ENCODE measurements at places on chromosomes 3 and 15.

DNA sequence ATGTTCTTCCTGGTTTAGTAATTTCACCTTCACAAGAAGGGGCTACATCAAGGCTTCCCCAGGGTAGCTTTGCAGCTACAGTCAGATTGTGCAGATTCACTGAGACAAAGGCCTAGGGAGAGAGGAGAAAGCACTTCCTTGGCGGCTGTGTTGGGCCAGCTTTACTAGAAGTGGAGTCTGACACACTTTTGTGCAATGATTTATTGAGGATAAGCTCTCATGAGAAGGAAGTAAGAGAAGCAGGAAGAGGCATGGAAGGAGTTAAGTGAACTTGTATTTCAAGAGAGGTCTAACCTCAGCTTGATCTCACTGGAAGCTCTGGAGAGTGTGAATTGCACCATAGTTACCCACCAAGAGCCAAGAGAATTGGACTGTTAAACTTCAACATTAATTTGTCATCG lies 78.9 kb downstream of the TGFBR2 start:
- DNase-seq = no peak

DNA sequence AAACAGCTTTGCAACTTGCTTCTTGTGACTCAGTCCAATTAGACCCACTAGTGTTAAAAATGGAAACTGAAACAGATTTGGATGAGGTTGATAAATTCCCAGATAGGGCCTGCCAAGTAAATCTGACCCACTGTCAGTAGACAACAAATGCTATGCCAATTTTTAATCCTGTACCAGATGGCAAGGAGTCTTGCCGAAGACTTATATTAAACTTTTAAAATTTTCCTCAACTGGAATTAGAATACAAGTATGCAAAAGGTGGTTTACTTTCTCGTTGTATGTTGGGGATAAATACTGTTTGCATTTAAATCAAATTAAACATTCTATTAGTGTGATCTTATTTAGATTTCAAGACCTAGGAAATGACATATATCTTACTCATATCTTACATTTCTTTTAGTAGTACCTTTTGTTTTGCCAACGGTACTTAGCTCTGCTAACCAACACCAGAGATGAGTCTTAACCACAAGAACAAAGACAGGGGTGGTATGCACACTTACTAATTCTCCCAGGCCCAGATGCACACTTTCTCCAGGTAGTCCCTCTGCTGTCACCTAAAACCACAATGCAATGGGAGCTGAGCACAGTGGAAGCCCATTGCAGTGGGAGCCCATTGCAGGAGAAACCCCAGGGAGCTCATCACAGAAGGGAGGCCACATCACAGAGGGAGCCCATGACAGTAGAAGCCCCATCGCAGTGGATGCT lies 77.8 kb downstream of the WWTR1 start:
- DNase-seq = no peak

DNA sequence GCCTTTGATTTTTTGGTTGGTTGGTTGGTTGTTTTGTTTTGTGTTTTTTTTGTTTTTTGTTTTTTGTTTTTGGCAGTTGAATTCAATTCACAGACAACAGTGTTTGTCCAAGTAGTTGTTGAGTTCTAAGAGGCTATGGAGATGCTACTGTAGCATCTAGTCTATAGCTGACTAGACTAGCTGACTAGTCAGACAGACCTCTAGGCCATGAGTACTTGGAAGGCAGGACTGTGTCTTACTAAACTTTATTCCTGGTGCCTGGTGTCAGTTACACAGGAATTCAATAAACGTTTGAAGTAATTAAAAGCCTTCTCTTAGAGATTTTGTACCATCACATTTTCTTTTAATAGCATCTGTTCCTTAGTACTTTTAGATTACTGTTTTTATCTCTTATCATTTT lies 35.7 kb downstream of the RNF13 start:
- DNase-seq = no peak

DNA sequence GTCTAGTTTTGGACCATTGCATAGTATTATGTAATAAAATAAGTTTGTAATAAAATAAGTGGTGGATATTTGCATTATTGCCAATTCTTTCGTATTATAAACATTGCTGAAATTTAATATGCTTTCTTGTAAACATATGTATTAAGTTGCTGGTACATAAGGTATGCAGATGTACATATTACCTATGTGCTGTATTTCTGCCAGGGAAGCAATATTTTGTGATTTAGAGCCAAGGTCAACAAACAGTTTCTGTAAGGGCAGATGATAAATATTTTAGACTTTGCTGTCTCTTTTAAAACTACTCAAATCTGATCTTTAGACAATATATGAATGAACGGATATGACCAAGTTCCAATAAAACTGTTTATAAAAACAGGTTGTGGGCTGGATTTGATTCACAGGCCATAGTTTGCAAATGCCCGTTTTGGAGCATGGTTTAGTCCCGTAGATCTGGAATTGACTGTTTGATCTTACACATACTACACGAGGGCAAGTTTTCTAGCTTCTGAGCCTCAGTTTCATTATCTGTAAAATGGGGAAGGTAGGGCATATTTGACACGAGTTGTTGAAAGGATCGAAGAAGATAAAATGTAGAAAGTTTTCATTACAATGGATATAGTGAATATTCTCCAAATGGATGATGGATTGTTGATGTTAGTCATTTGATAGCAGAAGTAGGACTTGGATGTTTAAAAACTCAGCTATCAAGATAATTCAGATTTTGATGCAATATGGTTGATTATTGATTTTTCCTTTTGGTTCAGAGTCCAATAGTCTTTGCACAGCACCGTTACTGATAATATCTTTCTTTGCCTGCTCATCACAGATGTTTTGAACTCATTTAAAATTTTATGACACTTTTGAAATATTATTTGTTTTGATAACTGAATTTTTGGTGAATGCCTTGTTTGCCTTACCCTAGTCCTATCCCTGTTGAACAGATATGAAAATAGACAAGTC lies 394.6 kb downstream of the FEZF2 start:
- no peak for DNase-seq

GRCh38 chr3:86949850-86950249 lies 41.1 kb downstream of the VGLL3 start:
- no peak for DNase-seq

DNA sequence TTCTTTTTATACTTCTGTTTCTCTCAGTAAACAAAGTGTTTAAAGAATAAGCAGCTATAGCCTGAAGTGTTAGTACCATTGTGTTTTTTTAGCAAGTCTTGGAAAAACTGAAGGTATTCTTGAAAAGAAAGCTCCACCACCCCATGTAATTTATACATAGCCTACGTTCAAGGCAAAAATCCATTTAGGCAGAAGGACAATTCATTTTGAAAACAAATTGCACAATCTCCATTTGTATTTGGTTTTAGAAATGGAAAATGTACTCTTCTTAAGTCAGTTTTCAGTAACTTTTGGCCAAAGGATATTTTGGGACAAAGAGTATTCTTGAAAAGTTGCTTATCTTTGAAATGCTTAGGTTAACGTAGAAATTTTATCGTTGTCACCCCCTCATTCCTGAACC lies 34.5 kb downstream of the PTPRG start:
- no peak for DNase-seq

- no peak for DNase-seq
These were observed 525 bp upstream of the FSTL1 start for GRCh38 chr3:120451272-120451761.

- DNase-seq = no peak
These were observed 142.1 kb upstream of the TMCO5A start for GRCh38 chr15:37792351-37792750.

- no peak for DNase-seq
These were observed 26.3 kb upstream of the THRB start for GRCh38 chr3:24520976-24521419.

DNA sequence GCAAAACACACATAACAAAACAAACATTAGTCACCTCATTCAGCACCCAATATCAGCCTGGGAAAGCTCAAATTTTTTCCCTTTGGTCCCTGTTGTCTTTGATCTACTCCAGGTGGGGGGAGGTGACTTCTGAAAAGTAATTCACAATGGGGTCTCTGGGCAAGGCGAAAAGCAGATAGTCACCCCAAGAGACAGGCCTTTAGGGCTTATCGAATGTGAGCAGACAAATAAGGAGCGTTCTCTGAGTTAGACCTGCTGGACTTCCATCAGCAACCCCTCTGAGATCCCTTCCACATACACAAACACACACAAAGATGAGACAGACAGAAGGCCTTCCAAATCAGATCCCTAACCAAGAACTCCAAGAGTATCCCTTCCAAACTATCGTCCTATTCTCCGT lies 171.0 kb upstream of the SMAD3 start:
- no peak for DNase-seq

All from nephron progenitor cell (in vitro differentiated cells).